Colonic mucosa (tissue), 4 donors: ENCODE measurements at places on chromosomes 1 and 21.

DNA sequence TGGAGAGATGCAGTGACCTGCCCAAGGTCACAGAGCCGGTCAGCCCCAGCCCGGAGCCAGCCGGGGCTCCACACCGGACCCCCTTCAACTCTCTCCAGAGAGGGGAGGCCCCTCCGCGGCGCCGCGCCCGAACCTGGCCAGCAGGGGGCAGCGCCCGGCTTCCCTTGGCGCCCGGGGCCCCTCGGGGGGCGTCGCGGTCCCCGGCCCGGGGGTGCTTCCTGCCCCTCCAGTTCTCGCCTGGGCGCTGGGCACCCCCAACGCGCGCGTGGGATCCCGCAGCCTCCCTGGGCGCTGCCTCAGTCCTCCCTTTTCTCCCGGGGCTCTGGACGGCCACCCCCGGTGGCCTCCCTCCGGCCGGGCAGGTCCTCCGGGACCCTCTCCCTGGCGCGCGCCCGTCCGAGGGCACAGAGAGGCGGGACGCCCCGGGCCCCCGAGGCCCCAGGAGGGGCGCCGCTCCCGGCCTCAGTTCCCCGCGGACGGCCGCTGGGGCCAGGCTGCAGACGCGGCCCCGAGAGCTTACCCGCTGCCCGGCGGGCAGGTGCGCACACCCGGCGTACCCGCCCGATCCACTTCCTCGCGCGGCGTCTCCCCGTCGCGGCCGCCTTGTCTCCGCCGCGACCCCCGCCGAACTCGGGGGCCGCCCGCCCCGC is 406 bp downstream of the HTR1D start:
- peak; percentile 34 for DNase-seq

DNA sequence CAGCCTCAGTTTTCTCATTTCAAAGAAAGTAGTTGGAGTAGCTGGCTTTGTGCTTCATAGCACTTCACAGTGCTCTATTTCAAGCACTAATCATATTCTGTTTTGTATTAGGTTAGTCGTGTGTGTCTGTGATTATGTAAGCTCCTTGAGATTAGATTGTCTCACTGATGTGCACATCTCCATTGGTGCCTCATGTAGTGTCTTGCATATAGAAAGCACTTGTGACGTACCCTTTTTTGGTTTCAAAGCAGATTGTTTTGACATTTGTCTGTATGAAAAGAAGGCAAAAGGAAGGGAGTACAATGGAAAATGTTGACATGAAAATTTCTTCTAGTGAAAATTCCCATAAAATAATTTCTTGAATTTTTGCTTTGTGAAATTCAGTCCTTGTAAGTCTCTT is 13.9 kb downstream of the BTBD8 start:
- no peak for DNase-seq

GRCh38 chr1:59310549-59311250 is 13.8 kb downstream of the FGGY start:
- DNase-seq = no peak

DNA sequence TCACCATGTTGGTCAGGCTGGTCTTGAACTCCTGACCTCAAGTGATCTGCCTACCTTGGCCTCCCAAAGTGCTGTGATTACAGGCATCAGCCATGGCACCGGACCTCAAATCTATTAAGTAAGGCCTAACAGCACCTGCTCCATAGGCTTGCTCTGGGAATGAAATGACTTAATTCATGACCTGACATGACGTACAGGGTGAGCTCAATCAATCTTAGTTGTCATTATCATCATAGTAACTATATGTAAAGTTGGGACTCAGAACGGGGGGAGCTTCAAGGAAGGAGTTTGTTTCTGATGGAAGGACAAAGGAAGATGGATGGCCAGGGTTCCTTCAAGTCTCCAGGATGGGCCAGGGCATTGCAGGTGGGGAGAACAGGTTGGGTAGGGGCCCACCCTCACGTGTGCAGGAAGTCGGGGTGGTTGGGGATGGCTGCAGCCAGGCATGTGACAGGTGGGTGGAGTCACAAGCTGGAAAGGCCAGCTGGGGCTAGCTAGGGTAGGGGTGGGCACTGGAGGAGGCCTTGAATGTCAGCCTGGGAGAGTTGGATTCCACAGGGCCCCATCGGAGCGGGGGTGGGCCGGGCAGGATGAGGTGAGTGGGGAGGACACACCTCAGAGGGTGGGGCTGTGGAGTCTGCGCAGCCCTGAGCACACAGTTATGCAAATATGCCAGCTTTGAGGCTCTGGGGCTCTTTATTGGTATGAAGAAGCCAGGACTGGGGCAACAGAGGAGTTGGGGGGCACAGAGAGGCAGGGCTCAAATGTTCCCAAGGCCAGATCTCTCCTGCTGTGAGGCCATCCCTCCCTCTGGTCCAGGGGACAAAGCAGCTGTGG is 9.6 kb downstream of the TRIM62 start:
- no peak for DNase-seq

GRCh38 chr21:32717851-32718316 is 9.9 kb downstream of the SYNJ1 start:
- no peak for DNase-seq

DNA sequence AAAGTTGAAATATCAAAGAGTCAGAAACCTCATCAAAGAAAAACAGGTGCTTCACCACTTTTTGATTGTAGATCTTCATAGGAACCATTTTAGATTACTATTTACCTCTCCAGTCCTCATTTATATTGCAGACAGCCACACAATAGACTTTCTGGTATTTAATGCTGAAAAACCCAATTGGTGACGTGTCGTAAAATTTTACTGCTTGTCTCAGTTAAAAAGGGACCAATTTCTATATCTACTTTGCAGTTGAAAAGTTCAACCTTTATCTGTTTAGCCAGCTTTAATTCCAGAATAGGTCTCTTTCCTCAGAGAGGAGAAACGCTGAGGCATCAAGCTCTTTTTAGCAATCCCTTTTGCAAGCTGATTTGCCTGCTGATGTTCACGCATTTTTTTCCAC is 1722.4 kb downstream of the PLA2G4A start:
- DNase-seq = no peak
